ENCODE measurements at places on chromosomes 6 and 20.

DNA sequence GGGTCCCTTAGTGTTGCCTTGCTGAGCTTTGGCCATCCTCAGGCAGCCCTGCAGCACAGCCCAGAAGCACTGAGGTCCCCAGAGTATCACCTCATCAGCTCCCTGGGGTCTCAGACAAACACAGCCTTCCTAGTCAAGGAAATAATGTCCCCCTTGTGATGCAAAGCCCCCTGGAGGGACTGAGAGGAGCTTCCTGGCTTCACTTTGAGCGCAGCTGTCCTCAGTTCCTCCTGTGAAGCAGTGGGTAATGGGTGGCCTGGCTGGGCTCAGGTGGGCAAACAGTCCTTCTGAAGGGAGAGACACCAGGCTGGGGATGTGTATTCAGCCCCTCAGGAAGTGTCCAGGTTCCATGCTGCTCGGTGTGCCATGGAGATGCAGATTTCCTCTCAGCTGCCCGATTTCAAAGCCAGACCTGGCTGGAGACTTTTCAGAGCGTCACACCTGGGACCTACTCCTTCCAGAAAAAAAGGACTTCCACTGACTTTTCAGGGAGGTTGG lies 79.2 kb upstream of the FOXA2 start:
- no peak for DNase-seq

DNA sequence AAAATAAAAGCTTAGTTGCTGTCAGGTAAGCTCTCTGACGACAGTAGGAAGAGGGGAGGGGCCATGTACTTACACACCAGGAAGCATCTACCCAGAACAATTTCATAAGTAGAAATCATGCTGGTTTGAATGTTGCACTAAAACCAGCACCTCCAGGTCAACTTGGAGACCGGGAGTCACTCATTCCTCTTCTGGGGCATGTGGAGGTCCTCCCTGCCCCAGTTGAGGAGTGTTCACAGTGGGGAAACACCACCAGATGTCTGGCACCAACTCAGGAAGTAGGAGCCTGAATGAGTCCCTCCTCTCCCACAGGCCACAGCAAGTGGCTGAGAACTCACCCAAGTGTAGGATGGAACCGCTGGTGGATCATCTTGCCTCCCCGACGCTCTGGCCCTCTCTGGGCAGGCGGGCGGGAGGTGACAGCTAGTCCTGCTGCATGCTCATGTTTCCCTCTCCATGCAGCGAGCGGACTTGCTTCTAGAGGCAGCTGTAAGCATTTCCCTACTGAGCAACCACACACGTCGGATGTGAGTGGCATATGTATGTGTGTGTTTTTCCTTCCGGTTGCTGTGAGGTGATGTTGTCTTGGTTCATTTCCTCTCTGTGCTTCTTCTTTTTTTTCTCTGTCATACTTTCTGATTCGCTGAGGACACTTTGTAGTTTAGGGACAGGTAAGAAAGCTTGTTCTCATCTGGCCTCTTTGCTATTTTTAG lies 149.5 kb upstream of the NEDD9 start:
- DNase-seq: no peak

DNA sequence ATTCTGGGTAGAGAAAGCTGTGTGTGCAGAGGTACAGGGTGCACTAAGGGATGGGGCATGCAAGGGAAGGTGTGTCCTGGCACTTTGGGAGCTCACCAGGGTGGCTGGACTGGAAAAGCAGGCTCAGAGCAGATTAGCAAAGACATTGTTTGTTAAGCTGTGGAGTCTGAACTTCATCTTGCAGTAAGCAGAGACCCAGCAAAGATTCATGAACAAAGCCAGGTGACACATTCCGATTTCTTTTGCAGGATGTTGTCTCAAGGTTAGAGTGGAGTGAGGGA lies 28.8 kb downstream of the DUSP22 start:
- DNase-seq: no peak

GRCh38 chr20:62662422-62662821 lies 20.1 kb downstream of the SLCO4A1 start:
- DNase-seq: no peak

Measured in retina (tissue), 1 donor.